ENCODE measurements at places on chromosomes 12 and 14.

- no peak for DNase-seq
These were observed 40.2 kb downstream of the SH2B3 start for GRCh38 chr12:111445726-111446581.

- no peak for DNase-seq
These were observed 177.0 kb upstream of the CNTN1 start for GRCh38 chr12:40515041-40515816.

DNA sequence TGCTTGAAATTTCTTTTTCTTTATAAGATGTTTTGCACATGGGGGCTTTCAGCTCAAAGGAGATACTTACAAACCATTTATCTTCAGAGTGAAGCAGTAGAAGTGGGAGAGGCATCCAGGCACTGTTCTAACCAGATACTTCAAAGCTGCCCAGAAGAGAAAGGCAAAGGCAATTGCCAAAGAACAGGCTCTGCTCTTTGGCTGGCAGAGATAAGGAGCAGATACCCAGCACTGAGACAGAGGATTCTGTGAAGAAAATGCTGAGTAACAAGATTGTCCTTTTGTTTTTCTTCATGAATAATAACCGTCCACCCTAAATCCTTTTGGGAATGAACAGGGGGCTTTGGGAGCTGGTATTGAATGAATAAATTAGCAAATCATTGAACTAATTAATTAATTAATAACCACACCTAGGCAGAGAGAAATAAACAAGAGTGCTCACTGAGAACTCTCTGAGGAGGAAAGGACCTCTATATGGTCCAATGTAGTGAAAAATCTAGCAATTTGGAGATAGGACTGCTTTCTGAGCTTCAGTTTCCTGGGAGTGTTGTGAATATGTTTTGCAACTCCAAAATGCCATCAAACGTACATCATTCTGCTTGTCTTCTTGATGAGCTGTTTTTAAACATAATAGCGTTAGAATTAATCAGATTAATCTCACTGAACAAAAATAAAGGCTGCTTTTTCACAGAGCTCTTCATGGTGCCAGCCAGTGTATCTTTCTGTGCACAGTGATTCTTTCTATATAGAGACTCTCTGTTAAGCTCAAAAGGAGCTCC lies 192.8 kb upstream of the AMIGO2 start:
- no peak for DNase-seq

GRCh38 chr12:29316752-29317151 lies 64.2 kb downstream of the ERGIC2 start:
- no peak for DNase-seq
